ENCODE measurements at places on chromosomes 5 and 9.

GRCh38 chr9:96621618-96622017, 2.0 kb upstream of the CDC14B start:
- DNase-seq = no peak

- DNase-seq = peak; percentile 97
Measured at GRCh38 chr9:107228496-107229039, 54.5 kb upstream of the RAD23B start.

DNA sequence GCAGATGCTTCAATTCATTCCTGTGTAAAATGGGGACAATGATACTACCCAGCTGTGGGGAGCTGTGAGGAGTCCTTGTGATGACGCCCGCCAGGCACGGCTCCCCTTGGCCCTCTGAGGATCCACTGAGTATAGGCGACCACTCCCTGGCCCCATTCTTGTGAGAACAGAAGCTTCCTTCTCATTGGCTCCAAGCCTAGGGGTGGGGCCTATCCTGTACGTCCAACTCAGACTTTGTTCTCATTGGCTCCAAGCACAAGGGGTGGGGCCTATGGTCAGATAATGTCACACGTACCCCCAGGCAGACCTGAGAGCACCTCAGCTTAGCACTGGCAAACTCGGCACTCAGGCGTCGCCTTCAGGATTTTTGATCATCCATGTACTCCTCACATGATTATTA, 232.9 kb upstream of the MVB12B start:
- DNase-seq = no peak

DNA sequence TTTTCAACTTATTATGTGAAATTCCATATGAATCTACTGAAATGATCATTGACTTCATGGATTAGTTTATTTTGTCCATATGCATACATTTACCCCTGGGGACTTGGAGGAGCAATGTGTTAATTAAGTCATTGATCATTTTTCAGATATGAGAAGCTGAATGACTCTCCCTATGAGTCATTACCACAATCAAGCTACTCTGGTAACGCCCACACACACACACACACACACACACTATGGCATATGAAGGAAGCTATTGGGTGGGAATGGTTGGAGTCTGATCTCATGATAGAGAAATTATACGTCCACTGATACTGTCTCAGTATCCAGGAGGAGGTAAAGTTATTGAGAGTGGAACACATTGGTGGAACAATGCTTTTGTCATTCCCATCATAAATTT, 528.9 kb downstream of the AGTPBP1 start:
- no peak for DNase-seq

DNA sequence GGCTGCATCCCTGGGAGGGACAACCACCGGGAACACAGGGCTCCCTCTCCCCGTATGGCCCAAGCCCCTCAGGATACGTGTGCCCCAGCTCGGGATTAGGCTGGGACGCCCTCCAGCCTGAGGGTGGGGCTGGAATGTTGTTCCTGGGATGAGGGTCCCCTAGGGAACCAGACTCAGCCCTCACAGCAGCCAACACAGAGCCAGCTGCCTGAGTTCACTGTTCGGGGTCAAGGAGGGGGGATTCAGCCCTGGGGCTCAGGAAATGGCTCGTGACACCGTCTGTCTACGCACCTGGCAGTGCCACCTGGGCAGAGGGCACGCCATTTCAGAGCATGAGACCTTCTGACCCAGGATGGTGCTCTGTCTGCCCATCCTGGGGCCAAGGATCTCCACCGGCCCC, 8.9 kb downstream of the RNF44 start:
- no peak for DNase-seq

DNA sequence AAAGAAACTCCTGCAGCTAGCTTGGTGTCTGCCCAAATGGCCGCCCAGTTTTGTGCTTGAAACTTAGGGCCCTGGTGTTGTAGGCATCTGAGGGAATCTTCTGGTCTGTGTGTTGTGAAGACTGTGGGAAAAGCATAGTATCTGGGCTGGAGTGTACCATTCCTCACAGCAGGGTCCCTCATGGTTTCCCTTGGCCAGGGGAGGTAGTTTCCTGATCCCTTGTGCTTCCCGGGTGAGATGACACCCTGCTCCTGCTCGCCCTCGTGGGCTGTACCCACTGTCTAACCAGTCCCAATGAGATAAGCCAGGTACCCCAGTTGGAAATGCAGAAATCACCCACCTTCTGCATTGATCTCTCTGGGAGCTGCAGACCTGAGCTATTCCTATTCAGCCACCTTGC, 182.8 kb downstream of the GDNF start:
- DNase-seq = no peak

DNA sequence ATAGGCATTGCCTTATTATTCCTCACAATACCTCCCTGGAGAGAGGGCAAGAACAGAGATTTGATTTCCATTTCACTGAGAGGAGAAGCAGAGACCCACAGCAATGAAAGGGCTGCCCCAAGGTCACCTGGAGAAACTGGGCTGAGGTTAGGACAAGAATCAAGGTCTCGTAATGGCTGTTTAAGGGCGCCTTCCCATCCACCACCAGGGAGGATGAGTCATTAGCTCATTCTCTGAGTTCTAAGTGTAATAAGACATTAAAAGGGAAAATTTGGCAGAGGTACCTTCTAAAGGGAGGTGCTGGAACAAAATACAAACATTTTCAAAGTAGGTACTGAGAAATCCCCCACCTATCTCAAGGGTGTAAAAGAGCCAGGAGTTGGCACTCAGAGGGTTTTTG, 52.6 kb upstream of the TCERG1 start:
- DNase-seq = no peak

Data from NCI-H748 treated with DMSO at 0.1 percent for 48 hours (cell line).